Mammary epithelial cell (primary cell): ENCODE measurements at places on chromosomes 4 and X. TPM values are rescaled to one million over a fixed set of nuclear protein-coding genes. Genes with fewer than 3 reads are reported as not detected.

GRCh38 chrX:54492340-54492739, 3.7 kb downstream of the FGD1 start:
- DNase-seq = no peak

The SSX4B gene
- polyA plus RNA-seq = not detected

DNA sequence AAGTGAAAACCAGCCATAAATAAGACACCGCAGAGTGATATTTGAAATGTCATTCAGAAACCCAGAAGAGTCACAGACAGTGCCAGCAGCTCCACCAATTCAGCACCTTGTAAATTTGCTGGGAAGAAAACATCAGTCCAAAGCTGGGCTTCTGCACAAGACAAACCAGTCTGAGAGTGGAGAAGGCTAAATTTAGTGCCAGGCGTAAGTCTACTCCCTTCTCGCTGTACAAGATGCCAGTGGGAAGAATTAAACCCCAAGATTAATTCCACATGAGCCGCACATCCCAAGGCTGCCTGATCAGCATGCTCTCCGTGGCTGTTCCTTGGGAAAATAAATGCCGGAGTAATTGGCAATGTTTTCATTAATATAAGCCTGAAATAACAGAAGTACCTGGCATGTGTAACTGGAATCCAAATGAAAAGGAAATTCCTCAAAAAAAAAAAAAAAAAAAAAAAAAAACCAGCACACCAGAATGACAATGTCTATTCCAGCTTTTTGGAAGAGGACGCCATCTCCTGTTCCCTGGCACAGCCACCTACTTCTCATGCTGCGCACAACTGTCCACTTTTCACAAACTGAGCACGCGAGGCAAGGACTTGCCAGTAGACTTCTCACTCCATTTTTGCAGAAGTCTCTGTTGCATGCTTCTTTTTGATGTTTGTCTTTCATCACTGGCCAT, 95.5 kb downstream of the NSUN7 start:
- DNase-seq = no peak

DNA sequence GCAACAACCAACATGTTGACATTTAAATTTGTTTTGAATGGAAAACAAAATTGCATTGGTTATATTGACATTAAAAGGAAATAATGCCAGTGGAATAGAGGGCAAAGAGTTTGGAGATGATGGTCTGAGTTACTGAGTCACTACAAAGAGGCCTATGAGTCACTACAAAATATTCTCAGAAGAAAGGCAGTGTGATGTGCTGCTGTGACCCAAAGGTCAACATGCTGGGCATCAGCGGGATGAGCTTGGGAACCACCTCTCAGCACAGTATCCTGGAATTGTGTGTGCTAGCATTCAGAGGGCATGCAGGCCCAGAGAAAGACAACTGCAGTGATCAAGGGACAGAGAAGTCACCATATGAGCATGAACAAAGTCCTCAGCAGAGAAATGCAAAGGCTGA, 2.8 kb downstream of the CMC4 start:
- peak; percentile 65 for DNase-seq

- DNase-seq = no peak
These were observed 4.9 kb upstream of the ABRAXAS1 start for GRCh38 chr4:83489711-83490326.

- no peak for DNase-seq
These were observed 43.3 kb upstream of the SOD3 start for GRCh38 chr4:24751926-24752539.

DNA sequence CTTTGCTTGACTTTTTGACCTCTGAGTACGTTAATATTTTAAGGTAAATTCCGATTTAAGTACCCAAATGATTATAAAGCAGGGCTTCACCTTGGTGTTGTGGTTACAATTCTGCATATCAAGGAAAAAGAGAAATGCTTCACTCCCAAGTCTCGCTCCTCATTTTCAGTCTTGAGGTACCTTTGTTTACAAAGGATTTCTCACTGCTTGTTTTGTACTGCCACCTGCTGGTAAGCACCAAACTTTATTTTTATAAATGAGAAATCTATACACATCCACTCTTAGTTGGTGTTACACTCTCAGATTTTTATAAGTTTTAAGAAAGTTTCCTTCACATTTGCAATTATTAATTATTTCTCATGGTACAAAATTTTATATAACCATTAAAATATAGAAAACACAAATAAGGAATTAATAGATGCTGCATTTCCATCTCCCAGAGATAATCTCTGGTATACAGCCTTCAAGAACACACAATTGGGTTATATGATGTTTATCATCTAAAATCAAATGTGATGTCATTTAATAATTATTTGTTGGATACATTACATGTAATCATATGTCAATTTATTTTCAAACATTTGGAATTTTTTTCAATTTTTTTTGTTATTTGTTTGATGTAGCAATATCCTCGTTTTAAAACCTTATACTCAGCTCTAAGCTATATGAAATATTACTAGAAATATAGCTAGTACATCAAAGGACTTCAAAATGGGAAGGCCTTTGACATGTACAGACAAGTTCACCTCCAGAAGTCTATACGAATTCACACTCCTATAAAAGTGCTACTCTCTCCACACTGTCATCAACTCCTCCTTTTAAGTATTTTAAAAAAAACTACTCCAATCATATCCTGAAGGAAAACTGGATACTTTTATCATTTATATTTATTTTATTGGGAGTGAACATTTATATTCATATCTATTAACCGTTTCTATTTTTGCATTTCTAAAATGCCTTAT, 179.9 kb downstream of the KCNIP4 start:
- DNase-seq = peak; percentile 61

DNA sequence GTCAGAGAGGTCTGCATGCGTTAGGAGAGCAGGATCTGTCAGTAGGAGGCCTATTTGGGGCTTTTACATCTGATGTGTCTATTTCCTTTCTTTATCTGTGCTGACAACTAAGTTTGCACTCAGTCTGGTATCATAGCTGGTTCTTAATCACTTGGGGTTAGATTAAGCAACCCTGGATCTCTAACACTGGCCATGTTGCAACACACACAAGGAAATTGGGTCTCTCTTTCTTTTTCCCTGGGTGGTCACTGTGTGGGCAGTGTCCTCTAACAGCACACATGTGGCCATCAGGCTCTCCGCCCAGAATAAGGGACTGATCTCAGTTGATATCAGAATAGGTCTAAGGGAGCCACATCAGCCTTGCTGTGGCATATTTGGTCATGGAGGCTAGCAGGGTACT, 38.9 kb downstream of the IGFBP7 start:
- DNase-seq = peak; percentile 62

The TMEM150C gene
- polyA plus RNA-seq = 0.07 TPM

GRCh38 chr4:10253765-10254164, 137.2 kb upstream of the WDR1 start:
- peak; percentile 62 for DNase-seq

GRCh38 chr4:55820279-55820678, 689 bp downstream of the EXOC1L start:
- no peak for DNase-seq

DNA sequence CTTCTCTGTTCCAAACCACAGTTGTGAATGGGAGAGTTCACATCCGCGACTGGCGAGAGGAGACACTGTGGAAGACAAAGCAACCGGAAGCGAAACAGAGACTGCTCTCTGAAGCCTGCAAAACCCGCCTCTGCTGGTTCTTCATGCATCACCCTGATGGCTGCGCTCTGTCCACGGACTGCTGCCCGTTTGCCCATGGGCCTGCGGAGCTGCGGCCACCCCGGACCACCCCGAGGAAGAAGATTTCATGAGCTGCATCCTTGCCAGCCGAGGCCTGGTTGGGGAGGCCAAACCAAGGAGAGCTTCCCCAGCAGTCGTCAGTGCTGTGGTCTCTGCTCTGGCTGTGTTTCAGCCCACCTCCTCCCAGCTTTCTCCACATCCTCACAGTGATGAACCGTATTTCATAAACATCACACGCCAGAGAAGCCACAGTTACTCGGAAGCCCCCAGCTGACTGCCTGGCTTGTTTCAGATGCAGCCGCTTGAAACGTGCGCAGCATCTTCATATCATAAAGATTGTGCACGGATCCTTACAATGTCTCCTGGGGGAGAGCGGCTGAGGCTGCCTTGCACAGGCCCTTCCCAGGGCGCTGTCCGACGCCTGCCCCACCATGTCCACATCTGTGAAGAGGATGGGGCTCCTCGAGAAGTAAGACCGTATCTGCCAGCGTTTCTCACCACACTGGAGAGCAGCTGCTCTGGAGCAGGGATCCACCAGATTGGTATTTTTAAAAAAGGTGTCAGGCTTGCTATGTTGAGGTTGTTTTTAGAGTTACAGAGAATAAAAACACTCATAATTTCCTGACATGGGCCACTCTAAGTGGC, 35.4 kb downstream of the TRMT44 start:
- DNase-seq = no peak

The TMEM184C gene
- polyA plus RNA-seq = 12.7 TPM

The KCNE5 gene
- polyA plus RNA-seq = 0.27 TPM

DNA sequence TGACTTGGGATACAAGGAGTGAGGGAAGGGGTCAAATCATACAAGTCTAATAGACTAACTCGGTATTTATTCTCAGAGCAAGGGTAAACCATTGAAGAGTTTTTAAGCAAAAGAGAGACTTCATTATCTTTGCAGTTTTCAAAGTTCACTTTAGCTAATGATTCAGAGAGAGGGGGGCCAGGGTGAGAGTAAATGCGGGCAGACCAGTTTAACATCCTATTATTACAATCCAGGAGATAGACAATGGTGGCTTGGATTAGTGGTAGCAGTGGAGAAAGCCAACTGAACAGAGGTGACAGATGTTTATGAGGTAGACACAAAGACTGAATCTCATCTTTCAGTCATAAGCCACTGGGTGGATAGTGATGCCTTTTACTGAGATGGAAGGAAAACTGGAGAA, 57.9 kb downstream of the CPEB2 start:
- no peak for DNase-seq

GRCh38 chrX:69987691-69988090, 62.0 kb downstream of the AWAT2 start:
- DNase-seq = no peak

The ARSD gene
- polyA plus RNA-seq = 5.9 TPM

The GLRB gene
- 1.2 TPM for polyA plus RNA-seq

The ASMT gene
- not detected for polyA plus RNA-seq

- no peak for DNase-seq
These were observed 966 bp downstream of the TBC1D25 start for GRCh38 chrX:48540480-48540879.

DNA sequence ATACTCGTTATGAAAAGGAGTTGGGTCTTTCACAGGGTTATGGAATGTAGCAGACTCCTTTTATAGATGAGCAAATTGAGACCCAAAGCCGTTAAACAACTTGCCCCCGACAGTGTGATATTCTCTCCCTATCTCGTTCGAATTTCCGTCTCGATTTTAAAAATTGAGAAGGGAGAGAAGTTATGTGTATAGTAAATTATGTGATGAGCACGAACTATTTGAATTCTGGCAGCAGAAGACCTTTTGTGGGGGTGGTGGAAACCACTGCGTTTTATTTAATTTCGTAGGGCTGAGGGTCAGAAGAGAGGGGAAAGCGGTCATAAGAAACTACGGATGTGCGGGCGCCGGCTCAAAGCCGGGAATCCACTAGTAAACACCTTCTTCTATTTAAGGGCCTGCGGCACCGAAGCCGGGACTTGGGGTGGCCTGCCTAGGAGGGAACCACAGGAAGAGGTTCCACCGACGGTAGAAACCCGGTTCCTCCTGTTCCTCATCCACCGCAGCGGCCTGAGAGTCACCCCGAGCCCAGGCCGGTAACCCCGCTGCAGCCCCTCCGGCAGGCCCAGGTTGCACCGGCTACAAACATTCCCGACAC, 1.5 kb upstream of the DDX3X start:
- DNase-seq = no peak

DNA sequence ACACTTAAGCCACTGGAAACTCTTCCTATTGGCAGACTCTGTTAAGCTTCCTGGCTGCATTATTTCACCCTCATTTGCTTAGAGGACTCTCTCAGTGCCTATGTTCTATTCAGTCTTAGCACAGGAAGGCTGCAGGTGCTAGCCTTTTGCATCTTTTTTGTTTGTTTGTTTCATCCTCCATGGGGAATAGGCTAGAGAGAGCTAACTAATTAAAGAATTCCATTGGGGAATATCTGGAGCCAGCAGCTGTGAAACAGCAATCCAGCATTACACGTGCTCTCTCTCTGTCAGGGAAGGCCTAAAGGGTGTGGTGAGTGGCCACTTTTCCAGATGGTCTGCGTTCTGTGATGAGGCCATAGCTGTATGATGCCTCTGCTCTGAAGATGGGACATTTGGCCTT, 633.6 kb downstream of the SPRY1 start:
- no peak for DNase-seq

DNA sequence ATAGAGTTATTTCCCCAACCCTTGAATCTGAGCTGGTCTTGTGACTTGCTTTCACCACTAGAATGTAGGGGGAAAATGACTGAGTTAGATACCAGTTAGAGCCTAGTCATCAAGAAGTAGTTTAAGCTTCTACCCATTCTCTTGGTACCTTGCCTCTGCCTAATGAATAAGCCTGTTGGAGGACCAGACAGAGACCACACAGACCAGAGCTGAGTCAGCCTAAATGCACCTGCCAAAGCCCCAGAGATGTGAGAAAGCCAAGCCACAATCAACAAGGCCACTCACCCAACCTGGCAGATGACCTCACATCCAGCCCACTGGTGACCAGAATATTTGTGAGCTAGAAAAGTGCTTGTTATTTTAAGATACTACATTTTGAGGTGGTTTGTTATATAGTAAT, 85.2 kb upstream of the DCLK2 start:
- peak; percentile 9 for DNase-seq

GRCh38 chr4:114688059-114688458, 89.5 kb downstream of the UGT8 start:
- no peak for DNase-seq

GRCh38 chr4:22072726-22073125, 124.2 kb upstream of the KCNIP4 start:
- no peak for DNase-seq

GRCh38 chrX:122187069-122187713, 996.9 kb upstream of the GRIA3 start:
- DNase-seq = no peak

DNA sequence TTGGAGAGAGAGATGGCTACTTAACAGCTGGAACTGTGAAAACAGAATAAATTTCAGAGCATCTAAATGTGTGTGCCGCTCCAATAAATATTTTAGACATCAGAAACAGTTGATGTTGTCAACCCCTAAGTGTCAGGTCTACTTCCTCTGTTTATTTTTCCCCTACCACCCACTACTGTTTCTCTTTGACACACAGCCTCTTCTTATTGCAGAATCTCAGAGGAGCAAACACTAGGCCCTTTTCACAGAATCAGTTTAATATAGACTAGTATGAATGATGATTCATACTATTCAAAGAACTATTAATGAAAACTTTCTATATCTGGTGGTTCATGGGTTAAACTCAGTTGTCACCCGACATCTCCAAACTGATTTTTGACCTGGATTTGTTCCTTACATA, 33.9 kb downstream of the NAA11 start:
- DNase-seq = no peak

The MAGEB10 gene
- polyA plus RNA-seq = not detected

- DNase-seq = no peak
These were observed 406.2 kb downstream of the TLL1 start for GRCh38 chr4:166279261-166279660.

- DNase-seq = no peak
These were observed 534.9 kb upstream of the FMR1 start for GRCh38 chrX:147376601-147377422.
